ENCODE measurements at places on chromosomes 1 and 21.

DNA sequence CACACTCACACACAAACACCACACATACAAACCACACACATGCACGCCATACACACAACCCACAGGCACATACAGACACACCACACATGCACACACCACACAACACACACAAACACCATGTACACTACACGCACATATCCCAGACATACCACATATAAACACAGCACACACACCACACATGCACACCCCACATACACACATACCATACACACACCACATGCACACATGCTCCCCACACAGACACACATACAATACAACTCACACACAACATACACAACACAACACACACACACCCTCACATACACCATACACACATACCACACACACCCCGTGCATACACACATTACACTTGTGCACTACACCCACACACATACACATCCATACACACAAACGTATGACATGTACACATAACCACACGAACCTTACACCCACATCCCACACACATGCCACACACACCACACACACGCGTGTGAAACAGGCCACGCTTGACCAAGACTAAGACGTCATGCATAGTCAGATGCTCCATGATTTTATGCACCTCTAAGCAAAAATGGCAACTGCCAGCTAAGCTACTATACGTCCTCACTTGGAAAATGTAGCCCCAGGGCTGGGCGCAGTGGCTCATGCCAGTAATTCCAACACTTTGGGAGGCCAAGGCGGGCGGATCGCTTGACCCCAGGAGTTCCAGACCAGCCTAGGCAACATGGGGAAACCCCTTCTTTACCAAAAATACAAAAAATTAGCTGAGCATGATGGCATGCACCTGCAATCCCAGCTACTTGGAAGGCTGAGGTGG lies 77.4 kb upstream of the TMPRSS2 start:
- DNase-seq, result no peak

DNA sequence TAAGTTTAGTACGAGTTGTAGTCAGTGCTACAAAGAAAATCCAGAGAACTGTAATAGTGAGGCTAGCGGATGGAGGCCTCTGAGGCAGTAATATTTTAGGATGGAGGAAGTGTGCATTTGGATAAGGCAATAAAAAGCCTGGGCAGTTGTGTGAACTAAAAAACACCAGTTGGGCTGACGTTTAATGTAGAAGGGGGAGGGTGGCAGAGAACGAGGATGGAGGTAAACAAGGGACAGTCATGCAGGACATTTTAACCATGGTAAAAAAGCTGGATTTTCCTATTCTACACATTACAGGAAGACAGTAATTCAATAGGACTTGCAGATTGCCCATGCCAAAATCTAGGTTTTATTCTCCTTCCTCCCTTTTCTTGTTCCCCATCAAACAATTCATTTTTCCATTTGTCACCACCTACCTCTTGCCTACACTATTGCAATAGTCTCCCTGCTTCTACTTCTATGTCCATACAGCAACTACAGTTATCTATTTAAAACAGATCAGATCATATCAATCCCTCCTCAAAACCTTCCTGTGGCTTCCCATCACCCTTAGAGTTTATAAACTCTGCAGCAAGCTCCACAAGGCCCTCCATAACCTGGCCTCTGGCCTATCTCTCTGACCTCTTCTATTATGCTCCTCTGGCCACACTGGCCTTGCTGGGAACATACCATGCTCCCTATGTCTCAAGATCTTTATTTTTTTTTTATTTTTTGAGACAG lies 27.7 kb downstream of the ERO1B start:
- DNase-seq, result no peak

DNA sequence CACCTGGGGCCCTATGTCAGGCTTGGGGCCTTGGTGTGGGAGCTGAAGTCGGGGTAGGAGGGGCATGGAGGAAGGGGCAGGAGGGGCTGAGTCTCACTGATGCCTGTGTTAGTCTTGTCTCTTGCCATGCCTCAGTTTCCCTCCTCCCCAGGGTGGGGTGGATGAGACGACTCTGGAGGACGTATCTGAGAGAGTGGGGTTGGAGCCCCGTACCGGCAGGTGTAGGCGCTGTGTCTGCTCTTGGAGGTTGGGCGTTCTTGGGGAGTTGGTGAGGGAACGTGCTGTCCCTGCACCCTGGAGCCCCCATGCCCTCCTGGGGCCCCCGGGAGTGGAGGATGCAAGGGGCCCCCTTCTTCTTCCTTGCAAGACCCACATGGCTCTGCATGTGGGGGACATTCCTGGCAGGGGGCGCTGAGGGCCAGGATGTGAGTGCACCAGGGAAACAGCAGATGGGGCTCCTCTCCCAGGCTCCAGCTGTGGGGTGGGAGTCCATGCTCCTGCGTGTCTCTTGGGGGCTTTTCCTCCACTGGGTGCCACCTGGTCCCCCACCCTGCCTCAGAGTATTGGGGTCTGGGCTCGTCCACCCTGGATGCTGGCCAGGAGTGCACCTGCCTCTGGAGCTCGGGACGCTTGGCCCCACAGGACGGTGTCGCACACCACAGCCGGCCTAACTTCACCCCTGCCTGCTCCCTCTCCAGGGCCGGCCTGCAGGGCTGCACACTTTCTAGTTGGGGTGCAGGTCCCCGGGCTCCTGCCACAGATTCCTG lies 1.4 kb upstream of the TNFRSF14 start:
- DNase-seq, result peak; percentile 56

GRCh38 chr1:26749458-26749857 lies 38.3 kb upstream of the PIGV start:
- DNase-seq, result no peak

DNA sequence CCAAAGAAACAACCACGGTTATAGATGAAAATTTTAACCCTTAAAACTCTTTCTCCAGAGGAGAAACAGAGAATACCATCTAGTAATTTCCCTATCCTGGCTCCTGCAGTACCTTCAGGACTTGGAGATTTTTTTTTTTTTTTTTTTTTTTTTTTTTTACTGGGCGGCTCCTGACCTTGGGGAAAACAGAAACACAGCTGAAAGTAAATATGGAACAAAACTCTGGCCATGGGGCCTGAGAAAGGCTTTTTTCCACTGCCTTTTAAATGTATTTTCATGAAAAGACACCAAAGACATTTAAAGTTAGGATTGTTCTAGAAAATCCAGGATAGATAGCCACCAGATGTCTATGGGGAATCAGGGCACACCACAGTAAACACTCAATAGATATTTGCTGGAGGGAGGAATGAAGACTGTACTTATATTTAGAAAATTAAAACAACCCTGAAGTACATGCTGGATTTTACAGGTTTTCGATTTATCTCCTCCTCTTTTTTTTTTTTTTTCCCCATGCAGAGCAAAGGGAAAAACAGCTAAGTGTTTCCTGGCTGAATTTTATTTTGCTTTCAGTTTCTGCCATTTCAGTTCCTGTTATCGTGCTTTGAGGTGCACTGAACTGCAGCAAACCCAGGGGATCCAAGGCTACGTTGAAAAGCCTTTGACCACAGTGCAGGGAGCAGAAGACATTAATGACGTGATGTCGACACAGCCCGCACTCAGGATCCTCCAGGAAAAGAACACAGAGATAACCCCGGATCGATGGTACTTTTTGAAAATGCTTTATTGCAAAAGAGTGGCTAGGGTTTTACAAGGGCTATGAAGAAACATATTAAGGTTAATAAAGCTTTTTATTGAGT lies 35.7 kb upstream of the CNN3 start:
- DNase-seq, result no peak

DNA sequence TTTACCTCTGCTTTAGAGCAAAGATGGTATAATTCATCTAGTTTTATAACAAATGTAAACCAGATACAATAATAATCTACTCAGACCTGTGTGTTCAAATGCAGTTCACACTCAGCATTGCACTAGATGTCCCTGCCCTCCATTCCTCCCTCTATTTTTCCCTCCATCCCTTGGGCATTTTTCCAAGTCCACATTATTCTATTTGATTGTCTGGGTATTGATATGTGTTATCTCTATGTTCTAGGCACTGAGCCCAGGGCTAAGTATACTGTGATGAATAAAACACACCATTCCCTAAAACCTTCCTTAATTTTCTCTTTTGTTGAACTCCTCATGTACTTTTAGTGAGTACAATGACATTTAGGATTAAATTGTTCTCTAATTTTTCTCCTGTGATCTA lies 66.2 kb upstream of the HMCN1 start:
- no peak for DNase-seq

DNA sequence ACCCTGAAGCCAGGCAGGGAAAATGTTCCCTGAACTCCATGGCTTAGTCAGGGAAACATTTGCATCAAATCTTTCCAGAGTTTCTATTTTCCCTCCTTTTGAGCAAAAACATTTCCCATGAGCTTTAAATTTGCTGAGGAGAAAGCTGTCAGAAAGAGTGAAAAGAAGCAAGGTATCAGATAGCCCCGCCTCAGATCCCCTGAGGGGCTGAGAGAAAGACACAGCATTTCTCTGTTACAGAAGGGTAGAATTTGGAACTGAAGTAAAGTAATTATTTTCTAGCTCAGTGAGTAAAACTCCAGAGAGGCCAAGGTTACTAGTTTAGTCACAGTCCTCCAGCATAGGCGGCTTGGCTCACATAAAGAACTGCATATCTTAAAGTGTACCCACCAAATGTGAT lies 10.6 kb downstream of the FMO1 start:
- no peak for DNase-seq

DNA sequence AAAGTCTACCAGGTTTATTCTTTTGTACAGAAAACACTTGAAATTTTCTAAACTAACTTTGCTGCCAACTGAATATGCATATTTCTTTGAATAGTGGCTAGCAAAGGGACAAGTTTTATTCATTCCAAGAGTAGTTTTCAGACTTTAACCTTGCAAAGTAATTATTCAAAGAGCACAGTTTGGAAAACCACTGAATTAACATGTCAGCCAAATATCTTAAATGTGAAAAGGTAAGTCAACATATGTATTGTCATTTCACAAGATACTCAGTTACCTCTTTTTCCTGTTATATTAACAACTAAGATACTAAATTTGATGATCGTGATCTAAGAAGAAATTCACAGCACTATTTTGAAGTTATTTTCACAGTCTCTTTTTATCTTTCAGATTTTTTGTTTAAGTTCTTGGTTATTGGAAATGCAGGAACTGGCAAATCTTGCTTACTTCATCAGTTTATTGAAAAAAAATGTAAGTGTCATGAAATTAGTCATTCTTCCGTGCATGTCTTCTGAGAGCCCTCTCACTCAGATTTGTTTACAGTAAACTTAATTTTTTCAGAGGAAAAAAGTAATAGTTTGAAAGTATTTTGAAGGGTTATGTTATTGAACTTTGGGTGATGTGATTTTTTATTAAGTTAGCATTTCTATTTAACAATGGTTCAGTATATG lies 15.3 kb downstream of the RAB4A start:
- DNase-seq, result no peak

- no peak for DNase-seq
Measured at GRCh38 chr1:185957441-185958363, 223.5 kb downstream of the HMCN1 start.

GRCh38 chr1:160767395-160768294 lies 28.3 kb upstream of the LY9 start:
- no peak for DNase-seq

DNA sequence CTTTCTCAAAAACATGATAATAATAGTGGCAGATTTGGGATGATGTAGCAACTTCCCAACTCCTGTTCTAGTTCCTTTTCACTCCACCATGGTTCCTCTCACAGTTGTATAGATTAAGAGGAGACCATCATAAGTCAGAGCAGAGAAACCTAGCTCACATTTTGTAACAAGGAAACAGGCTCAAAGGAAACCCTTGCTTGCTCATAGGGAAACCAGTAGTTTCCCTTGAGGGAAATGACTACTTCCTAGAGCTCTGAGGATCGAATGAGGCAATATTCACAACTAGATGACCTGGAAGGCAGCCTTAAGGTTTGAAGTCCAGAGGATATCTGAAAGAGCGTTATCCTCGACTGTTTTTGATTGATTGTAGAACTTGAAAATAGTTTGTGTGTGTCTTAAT lies 76.1 kb upstream of the C8B start:
- no peak for DNase-seq

DNA sequence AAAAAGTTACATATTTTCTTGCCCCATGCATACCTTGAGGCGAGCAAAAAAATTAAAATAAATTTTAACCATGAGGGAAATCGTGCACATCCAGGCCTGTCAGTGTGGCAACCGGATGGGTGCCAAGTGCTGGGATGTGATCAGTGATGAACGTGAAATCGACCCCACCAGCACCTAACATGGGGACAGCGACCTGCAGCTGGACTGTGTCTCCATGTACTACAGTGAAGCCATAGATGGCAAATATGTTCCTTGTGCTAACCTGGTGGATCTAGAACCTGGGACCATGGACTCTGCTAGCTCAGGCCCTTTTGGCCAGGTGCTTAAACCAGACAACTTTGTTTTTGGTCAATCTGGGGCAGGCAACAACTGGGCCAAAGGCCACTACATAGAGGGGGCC lies 67.4 kb upstream of the PODN start:
- no peak for DNase-seq

- DNase-seq, result peak; percentile 52
Measured at GRCh38 chr1:159009704-159010361, at the start of gene IFI16. Gene IFI16, plus strand, starts transcription at chr1:159009907. Its CDS starts 4,774 bp downstream, at chr1:159014681.

- peak; percentile 11 for DNase-seq
Measured at GRCh38 chr1:156151093-156151688, 2.2 kb upstream of the SEMA4A start.

GRCh38 chr1:191125950-191126349 lies 648.3 kb upstream of the BRINP3 start:
- DNase-seq, result peak; percentile 13

- no peak for DNase-seq
Measured at GRCh38 chr1:181516706-181517105, 33.4 kb downstream of the CACNA1E start.

DNA sequence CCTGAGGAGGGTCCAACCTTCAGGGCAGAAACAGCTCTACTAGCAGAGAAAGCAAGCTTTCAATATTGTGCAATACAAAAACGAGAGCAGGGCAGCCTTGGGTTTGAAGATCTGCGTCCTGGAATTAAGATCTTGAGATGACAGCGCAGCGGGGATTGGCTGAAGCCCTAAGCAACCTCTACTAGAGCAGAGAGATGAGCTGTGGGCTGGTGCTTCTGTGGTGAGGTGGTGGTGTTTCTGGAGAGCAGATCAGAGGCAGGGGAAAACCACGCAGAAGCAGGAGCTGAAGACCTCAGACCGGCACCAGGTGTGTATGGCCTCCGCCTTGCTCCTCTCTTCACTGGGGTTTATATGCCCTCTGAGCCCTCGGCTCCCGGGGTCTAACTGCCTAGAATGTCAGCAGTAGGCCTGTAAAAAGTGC lies 12.5 kb downstream of the TRAF3IP3 start:
- no peak for DNase-seq

Measured in right hindlimb (tissue), 1 donor.